Astrocyte of the spinal cord (primary cell): ENCODE measurements at places on chromosomes 6 and 20.

- peak; percentile 32 for DNase-seq
These were observed 88.6 kb downstream of the MCHR2 start for GRCh38 chr6:99905209-99906106.

GRCh38 chr20:35776513-35777101 lies 4.8 kb downstream of the PHF20 start:
- peak; percentile 35 for DNase-seq

DNA sequence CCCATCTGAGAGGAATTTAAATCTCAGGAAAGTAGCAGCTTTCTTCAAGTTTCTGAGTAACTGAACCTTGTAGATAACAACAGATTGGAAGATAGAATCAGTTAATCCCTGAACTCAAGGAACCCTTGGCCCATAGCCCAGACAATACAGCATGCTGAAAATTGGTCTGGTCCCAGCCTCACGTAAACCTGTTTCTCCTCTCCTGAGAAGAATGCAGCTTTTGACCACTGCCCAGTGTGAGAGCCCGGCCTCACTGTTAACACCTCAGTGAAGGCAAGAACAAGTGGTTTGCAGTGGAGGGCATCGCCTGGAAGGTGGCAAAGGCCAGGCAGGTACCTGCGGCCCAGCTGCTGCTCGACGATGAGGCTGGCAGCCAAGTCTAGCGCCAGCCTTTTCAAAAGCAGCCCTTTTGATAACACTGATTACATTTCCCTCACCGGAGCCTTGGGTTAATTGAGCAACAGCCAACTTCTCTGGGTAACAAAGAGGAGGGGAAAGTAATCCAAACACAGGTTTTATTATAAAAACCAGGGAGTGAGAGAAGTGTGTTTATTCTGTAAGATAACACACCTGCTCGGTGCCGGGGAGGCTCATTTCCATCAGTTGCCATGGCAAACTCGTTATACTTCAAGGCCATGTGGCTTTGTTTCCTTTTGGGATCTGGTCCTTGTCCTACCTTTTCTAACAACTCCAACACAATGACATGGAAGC lies 54.0 kb downstream of the TRAF3IP2 start:
- DNase-seq, result no peak

DNA sequence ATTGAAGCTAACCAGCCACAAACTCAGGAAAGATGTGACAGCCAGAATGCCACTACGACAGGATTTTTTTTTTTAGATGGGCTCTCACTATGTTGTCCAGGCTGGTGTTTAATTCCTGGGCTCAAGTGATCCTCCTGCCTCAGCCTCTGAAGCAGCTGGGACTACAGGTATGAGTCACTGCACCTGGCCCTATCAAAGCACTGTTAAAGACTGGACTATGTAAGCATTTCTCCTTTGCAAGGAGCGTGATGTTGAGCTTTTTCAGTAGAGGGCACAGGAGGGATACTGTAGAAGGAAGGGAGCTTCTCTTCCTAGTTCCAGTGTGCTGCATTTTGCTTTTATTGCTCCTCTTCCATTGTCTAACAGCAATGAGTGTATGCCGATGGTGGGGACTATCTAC lies 35.8 kb downstream of the ZBTB9 start:
- DNase-seq, result no peak
